ENCODE measurements at places on chromosomes 11 and 22.
A peak's percentile ranks its signal among the peaks of the same experiment; 100 is the strongest.

- no peak for DNase-seq
Measured at GRCh38 chr11:106986261-106986660, 32.0 kb downstream of the GUCY1A2 start.

DNA sequence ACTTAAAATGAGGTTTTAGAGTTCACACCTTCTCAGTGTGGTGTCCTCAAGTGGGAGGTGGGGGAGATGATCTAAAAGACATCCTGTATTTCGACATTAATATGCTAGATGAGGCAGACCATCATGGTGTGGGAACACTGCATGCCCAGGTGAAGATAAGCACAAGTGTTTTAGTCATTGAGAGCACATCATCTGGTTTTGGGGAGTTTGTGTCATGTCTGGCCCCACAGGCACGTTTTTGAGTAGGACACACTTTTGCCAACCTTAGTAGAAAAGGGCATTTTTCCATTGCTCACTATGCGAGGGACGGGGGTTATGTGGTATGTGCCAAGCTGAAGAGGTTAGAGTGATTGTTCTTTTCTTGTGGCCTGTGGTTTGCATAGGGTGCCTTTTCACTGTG is 189.3 kb downstream of the DBX1 start:
- peak; percentile 43 for DNase-seq

GRCh38 chr11:109029927-109030326 is 365.1 kb downstream of the DDX10 start:
- no peak for DNase-seq

DNA sequence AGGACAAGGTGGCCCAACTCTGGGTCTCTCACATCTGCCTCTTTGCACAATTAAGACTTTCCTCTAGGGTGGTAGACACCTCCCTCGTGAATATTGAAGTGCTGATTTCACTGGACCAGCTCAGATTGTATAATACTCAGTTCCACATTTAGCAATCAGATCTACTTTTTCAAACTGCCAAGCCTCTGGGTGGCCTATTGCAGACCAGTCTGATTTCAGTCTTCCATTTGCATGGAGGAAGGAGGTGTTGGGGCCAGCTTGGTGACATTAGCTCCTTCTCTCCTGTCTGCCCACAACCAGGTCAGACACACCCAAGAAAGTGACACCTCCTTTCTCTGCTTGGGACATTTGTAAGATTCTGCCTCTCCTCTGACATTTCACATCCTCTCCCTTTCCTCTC is 78.2 kb downstream of the PPFIBP2 start:
- no peak for DNase-seq

- no peak for DNase-seq
Measured at GRCh38 chr22:45254388-45254787, 13.7 kb upstream of the KIAA0930 start.

GRCh38 chr11:75642402-75643113 is 26.3 kb downstream of the MAP6 start:
- DNase-seq = no peak

DNA sequence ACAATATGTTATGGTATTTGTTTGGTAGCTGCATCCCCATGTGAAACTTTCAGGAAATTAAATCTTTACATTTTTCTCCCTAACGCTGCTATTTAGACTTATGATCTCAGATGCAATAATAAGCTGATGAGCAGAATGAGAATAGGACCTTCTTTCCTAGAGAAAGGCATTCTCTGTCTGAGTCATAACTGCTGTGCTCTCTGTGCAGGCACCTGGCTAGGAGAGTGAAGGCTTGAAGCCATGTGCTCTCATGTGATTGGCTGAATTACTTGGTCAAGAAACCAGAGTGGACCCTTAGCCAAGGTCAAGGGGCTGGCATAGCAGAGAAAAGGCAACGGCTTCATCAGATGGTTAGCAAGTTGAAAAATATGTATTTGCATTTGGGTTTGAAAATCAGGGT is 185.0 kb downstream of the ADAMTS15 start:
- no peak for DNase-seq

DNA sequence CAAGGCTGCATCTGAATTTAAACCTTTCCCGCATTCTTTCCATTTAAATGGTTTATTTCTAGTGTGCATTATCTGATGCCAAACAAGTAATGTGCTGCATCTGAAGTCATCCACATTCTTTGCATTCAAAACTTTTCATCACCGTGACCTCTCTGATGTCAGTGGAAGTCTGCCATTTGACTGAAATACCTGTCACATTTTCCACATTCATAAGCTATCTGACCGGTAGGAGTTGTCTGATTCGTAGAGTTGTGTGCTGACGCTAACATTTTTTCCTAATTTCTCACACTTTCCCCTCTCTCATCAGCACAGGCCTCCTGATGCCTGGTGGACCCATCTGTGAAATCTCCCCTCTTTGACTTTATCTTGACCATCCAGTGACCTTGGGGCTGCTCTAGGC is 79.9 kb upstream of the BARX2 start:
- no peak for DNase-seq

DNA sequence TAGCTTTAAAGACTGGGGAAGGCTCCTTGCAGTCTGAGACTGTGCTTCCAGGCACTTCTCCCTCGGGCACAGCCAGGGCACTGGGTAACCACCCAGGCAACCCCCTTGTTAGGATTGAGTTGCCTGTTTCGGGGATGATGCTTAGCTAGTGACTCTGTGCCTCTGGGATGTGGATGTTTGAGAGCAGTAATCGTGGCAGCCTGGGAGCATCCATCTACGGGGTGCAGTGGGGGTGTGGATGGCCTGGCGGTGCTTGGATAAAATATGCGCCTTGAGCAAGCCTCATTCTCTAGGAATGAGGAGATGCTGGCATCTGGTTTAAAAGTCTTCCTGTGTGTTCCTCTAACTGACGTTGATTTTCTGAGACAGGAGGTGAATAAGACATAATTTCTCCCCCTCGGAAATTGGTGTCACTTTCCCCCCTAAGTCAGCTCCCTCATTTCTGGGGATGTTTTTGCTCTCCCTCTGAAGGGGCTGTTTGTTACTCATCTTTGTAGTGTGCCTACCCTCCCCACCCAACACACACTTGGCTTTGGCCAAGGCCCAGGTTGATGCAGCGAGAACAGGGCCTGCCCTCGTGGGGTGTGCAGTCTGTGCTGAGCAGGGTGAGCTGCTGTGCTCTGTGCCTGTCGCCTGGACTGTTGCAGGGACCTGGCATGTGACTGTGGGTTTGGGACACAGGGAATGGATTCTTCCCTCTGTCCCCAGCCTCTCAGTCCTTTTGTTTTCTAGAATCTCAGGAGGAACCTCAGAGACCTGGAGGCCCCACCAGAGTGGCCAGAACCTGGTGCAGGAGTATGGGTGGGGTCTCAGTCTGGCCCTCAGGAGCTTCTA is 2.0 kb downstream of the GNAZ start:
- no peak for DNase-seq

GRCh38 chr11:72231396-72232259 is 7.1 kb downstream of the INPPL1 start:
- no peak for DNase-seq

DNA sequence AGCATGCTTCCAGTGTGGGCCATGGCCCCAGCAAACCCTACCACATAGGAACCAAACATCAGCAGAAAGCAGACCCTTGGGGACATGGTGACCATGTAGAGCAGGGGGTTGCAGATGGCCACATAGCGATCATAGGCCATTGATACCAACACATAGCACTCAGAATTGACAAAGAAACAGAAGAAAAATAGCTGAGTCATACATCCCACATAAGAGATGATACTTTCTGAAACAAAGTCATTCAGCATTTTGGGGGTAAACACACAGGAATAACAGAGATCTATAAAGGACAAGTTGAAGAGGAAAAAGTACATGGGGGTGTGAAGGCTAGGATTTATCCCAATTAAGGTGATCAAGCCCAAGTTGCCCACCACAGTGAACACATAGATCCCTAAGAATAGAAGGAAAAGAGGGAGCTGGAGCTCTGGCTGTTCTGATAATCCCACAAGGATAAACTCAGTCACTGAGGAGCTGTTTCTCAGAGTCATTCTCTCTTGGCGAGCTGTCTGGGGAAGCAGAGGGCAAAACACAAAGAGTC is at the start of gene OR8B4:
OR8B4 (minus strand) TSS at position 488 of the 538 bp plus-strand sequence; CDS start at position 488, 0 bp downstream.
- no peak for DNase-seq

DNA sequence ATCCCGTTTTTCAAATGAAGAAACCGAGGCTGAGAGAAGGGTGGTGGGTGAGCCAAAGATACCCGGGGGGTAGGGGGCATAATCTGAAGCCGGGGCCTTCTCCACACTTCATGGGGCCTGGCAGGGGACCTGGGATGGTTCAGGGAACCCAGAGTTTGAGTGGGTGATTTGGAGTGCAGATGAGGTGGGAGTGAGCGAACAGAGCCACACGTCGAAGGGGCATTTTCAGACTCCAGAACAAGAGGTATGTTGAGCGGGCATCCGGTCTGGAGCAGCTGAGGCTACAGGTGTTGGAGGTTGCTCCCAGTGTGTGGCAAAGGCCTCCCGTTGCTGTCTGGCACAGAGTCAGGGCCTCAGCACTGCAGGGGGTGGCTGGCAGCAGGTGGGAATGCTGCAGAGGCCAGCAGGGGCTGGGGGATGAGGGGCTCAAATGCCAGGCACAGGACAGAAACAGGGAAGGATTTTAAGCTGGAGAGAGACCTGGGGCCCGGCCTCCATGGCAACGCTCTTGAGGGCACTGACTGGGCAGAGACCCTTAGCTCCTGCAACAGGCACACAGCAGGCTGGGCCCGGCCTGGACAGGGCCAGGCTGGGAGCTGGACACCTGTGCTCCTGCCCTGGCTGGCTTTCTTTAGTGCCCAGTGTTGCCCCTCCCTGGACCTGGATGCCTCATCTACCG is 46.2 kb downstream of the WNT11 start:
- DNase-seq = no peak

GRCh38 chr11:62004473-62004872 is 37.0 kb upstream of the FTH1 start:
- no peak for DNase-seq

DNA sequence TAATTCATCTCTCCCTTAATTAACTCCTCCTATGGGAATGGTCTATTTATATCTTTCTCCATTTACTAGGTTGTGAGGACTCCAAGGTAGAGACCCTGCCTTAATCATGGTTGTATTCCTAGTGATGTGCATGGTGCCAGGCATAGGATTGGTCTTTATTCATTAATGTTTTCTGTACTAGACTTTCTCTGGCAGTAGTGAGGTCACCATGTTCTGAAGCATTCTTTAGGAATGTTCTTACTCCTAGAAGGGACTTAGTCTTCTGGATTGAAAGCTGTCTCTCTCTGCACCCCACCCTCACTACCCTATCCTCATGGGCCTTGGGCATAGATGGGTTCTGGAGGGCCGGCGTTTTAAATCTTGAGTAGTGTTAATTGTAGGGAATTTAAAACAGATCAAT is 10.6 kb upstream of the INSC start:
- no peak for DNase-seq

DNA sequence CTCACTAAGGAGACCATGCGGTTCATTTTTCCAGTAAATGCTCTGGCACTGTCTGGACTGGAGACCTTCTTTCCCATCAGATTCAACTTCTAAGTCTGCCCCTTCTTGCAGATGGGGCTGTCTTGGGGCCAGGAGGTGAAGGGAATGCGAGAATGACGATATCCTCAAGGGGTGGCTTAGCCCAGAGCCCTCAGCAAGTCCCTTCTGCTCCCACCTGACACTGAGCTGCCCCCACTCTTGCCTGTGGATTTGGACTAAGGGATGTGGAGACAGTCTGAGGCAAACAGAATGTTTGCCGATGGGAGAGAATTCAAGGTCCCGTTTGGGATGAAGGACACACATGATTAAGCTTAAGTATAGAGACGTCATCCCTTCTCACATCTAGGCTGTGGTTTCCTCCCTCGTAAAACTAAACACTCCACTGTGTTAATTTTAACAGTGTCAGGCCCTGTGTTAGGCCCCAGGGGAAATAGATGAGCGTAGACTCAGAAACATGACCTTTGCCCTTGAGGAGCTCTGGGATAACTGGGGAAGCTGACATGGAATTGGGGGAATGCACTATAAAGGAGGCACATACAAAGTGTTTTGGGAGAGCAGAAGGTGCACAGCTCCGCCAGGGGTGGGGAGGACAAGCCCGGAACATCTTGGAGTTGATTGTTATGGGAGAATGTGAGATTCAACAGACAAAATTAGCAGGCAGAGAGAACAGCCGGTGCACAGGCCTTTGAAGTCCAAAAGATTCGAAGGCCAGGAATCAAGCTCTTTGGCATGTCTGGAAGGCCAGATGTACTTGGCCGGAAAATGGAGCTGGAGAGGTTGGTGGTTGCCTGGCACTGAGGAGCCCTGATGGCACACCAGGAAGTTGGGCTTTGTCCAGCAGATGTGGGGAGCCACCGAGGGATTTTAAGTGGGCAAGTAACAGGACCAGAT is 71.6 kb downstream of the ST3GAL4 start:
- no peak for DNase-seq

DNA sequence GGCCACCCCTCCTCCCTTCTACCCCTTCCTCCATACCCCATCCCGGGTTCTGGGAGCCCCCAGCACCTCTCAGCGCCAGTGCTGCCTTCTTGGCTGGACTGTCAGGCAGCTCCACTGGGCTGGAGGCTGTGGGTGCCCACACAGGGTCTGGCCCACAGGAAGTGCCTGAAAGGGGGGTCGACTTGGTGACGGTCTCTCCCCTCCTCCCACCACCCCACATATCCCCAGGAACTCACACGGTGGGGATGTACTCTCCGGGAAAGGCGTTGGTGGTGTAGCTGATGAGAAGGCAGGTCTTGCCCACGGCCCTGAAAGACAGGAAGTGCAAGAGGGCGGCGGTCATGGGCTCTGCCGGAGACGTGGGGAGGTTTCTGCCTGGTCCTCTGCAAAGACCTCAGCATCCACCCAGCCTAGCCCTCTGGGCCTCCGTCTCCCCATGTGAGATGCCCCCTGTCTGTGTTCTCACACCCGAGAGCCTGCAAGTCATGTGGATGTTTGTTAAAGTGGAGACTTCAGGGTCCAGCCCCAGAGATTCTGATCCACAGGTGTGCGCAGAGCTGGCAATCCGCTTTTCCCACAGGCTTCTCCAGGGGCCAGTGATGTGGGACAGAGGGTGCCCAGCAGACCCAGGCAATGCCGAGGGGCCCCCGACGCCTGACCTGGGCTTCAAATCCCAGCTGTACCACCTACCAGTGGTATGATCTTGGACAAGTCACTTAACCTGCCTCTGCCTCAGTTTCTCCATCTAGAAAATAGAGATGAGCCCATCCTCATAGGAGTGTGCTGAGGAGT is 2.5 kb downstream of the RAC2 start:
- DNase-seq = peak; percentile 53

DNA sequence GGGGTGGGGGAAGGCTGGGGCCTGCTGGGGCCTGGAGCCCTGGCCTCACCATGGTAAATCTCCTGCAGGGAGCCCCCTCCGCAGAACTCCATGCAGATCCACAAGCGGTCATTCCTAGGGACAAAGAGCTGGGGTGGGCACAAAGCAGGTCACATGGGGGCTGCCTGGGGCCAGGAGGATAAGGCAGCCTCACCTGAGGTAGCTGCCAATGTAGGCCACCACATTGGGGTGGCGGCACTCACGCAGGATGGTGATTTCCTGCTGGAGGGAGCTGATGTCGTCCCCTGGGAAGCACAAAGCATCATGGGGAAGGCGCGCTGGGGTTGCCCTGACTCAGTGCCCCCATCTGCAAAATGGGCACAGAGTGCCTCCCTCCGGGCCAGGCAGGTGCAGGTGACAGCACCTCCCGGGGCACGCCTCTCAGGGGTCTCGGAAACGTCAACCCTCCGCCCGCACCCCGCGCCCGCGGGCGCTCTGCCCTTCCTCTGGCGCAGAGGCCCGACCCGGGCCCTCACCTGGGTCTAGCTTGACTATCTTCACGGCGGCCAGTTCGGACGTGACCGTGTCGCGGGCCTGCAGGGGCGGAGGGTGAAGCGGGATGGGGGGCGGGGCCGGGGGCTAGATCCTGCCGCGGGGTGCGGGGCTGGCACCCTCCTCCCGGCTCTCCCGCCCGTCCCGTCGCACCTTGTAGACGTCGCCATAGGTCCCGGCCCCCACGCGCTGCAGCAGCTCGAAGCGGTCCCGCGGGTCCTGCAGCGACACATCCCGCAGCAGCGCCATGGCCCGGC is 450 bp downstream of the MAP4K2 start:
- peak; percentile 39 for DNase-seq
